ENCODE measurements at places on chromosomes 13 and 19.

DNA sequence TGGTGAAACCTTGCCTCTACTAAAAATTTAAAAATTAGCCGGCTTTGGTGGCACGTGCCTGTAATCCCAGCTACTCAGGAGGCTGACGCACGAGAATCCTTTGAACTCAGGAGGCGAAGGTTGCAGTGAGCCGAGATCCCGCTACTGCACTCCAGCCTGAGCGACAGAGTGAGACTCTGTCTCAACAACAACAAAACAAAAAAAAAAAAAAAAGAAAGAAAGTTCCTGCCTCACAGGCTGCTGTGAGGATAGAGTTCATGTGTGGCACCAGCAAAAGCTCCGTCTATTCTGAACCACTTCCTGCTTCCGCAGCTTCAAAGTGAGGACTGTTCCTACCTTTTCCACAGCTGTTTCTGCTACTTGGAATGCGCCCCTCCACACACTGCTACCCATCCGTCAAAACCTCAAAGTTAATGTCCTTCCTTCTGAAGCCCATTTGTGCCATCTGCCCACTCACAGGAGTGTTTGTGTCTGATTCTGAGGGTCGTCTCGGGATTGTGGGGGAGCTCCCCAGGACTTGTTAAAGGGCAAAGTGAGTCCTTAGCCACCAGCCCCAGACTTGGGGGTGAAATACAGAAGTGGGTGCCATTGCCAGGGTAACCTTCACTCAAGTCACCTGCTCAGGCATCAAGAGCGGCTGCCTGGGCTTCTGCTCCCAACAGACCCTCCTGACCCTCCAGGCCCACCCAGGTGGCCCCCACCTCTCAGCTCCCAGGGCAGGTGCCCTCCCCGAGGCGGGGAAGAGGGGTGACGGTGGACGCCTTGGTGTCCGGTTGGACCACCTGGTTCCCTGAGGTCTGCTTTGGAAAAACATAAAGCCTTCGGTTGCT lies 2.9 kb downstream of the MFSD12 start:
- no peak for DNase-seq

DNA sequence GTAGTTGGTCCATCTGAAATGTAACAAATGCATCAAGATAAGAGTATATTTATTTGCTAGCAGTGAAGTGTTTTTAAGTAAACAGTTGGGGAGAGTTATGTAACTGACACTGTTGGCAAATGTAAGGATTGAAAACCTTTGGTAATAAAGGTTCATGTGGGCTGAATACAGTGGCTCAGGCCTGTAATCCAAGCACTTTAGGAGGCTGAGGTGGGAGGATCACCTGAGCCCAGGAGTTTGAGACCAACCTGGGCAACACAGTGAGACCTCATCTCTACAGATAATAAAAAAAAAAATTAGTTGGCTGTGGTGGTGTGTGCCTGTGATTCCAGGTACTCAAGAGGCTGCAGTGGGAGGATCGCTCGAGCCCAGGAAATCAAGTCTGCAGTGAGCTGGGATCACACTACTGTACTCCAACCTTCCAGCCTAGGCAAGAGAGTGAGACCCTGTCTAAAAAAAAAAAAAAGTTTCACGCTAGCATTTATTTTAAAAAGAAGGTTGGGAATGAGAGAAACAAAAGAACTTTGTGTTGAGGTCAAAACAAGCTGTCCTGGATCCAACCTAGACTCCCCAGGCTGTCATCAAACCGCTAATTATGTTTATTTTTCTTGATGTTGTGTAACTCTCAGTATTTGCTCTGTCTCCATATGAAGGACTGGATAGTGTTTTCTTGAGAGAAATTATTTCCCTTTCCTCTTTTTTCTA lies 20.7 kb downstream of the SETDB2 start:
- DNase-seq: no peak

- DNase-seq: no peak
Observed at GRCh38 chr13:40206241-40207000, 460.0 kb downstream of the FOXO1 start.

GRCh38 chr19:45769821-45770191 lies 754 bp upstream of the SIX5 start:
- no peak for DNase-seq

- DNase-seq: no peak
Observed at GRCh38 chr19:1258707-1259205, 10.4 kb downstream of the MIDN start.

DNA sequence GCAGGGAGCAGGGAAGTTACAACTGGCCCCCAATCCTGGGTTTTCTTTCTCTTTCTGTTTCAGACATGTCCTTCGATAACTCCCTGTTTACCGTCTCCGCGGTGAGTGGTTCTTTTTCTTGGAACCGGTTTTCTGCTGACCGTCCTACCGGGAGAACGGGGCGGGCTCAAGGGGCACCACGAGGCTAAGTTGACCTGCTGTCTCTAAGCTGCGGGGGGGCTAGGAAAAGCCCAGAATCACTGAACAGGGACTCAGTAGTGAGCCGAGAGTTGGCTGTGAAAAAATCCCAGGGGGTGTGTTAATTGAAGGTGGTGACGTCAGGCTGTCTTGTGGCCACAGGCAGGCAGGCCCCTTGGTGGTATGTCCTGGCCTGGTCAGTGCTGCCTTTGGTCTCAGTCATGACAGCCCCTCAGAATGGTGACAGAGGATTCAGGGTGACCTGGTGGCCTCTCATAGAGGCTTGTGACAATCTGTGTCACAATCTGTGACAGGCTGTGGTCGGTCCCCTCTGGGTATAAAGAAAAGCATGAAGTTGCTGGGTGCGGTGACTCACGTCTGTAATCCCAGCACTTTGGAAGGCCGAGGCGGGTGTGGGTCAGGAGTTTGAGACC lies 8.1 kb upstream of the CARM1 start:
- no peak for DNase-seq

GRCh38 chr19:46371371-46371901 lies 24.5 kb downstream of the PPP5C start:
- DNase-seq: no peak

- DNase-seq: no peak
Observed at GRCh38 chr13:64276232-64276631, 2860.6 kb upstream of the PCDH20 start.

DNA sequence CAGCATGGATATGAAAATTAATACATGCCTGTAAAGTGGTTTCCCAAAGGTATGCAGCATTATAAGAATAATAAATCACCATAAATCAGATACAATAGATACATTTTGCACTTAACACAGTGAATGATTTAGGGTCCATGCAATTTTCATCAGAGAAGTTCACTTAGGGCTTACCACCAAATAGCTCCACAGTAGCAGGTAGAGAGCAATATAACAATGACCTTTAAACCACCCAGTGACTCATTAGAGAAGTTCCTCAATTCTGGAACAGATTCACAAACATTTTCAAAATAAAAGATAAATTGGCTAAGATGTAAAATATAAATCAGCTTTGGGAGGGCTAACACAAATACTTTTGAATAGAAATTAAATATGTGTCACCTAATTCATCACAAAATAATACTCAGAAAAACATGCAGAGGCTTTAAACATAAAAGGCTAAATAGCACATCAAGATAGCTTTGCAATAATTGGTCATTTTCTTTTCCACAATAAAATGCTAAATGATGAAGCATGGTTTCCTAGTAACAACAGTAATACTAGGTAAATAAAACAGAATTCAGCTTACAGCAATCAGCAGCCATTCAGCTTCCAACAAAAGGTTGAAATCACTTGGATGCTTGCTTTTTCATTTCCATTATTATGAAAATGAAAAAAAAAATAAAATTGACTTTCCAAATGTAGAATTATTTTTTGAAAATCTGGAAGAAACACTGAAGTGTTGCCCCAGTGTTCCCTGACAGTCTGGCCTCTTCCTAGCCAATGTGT lies 84.3 kb upstream of the NBEA start:
- DNase-seq: no peak

- no peak for DNase-seq
Observed at GRCh38 chr13:114212158-114212495, 22.6 kb upstream of the CDC16 start.

DNA sequence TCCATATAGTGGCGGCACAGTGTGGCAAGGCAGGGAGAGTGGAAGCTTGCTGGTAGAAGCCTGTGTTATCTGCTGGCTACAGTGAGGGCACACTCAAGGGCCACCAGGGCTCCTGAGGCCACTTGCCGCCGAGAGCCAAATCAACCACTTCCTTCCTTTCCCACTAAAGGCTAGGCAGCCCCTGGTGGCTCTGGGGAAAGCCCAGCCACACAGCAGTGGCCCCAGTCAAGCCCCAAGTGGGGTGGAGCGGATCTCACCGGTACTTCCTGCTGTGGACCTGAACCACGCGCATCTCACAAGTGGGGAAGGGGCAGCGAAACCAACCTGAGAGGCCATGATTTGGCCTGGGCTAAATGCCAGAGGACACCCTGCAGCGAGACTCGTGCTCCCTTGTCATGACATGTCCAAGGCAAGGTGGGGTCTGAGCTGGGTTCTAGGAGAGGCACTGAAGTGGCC lies 21.9 kb upstream of the SLC35E1 start:
- DNase-seq: no peak

- peak; percentile 33 for DNase-seq
Observed at GRCh38 chr19:19464339-19465098, 50.8 kb downstream of the TSSK6 start.

DNA sequence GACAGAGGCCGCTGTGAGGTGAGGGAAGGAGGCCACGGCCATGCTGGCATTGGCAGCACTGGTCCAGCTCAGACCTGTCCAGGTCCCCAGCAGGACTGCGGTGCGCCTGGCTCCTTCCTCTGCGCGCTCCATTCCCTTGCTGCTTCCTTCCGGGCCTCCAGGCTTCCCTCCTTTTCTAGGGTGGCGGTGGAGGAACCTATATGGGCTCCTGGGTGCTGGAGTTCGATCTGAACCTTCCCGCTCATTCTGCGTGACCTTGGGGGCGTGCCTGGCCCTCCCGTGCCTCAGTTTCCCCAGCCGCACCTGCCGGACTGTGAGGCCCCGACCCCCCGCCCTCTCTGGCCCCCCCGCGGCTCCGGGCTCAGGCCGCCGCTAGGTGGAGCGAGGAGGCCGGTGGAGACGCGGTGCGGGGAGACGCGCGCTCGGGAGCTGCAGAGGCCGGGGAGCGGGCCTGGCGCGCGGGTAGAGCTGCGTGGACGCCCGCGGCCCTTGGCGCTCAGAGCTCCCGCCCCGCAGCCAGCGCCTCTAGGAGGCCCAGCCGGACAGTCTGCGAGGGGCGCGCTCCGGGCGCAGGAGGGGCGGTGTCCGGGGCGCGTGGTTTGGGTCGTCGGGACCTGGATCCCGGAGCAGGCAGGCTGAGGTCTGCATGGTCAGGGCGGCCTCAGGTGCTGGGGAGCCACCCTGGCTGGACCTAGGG lies 29.9 kb downstream of the EFNA2 start:
- peak; percentile 92 for DNase-seq

DNA sequence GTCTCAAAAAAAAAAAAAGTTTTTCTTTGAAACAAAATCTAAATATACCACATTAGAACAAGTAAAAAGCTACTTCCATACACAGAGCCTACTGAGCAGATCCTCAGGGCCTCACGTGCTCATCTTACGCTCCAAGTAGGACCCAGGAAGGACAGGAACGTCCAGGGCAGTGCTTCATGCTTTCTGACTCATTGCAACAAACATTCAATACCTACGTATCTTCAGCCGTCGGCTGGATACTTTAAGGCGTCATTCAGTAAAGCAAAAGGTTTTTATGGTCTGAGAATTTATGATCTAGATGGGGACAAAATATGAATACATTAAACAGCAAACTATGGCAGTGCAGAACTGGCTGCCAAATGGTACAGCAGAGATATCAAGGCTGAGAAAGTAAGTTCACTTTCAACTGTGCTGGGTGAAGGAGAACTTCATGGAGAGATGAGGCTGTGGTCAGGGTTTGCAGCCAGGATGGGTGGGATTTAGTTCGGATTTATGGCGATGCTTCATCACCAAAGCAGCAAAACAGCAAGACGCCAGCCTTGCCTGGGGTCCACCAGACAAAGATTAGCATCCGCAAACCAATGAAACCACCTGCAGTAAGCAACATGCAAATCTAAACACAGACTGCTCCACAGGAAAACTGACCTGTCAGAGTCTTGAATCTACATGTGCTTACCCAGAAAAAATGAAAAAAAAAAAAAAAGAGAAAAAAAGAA lies 20.5 kb downstream of the CARS2 start:
- DNase-seq: no peak

DNA sequence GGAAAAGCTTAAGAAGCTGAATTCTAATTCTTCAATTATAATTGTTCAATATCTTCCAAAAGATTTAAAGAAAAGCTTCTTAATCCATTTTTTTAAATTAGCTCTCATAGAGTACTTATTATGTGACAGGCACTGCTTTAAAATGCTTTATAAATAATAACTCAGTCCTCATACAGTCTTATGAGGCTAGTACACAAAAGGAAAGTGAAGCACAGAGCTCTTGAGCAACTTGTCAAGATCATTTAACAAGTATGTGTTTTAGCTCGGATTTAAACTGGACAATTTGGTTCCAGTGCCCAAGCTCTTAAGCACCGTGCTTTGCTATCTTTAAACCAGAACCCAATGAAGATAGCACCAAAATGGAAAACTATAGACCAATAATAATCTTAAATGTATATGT lies 106.1 kb downstream of the DHRS12 start:
- no peak for DNase-seq

DNA sequence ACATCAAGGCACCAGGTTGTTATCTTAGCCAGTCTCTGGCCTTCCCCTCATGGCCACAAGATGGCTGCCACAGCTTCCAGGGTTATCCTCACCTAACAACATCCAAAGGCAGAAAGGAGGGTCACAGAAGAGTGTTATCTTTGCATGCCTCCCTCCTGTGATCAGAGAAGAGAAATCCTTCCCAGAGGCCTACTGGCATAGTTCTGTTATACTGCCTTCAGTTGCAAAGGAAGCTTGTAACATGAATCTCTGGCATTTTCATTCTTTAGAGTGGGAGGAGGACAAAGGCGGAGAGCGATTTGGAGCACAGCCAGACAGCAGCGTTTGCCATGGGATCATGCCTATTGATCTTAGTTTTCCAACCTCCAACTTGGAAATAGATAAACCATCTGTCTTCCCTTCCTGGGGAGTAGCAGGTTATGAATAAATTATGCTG lies 135.7 kb downstream of the DNAJC15 start:
- no peak for DNase-seq

GRCh38 chr13:104114101-104114500 lies 1047.9 kb upstream of the SLC10A2 start:
- DNase-seq: no peak

DNA sequence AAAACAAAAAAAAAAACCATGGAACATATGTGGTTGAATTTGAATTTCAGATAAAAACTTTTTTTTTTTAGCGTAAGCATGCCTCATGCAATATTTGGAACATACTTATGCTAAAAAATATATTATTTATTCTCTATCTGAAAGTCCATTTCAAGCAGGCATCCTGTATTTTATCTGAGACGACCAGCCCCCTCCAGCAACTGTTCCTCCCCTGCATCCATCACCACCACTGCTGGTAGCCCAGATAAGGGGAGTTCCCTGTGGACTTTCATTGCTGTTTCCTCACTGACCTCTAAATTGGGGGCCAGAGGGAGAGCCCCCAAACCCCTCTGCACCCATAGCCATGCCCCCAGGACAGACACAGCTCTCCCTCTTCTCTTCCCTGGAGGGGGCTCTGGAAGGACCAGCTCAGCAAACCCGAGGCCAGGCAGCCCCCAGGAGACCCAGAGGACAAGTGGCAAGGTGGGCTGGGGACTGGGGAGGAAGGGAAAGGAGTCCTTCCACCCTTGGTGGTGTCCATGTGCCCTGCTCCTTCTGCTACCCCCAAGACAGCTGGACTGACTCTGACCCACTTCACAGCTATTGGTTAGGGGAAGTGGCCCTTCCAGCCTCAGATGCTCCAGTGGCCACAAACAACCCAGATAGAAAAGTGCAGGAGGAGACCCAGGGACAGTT lies 6.6 kb upstream of the SIGLEC12 start:
- no peak for DNase-seq

- DNase-seq: peak; percentile 12
Observed at GRCh38 chr19:16920816-16921529, 32.2 kb downstream of the F2RL3 start.

- peak; percentile 51 for DNase-seq
Observed at GRCh38 chr19:35449359-35450043, 1.4 kb downstream of the FFAR2 start.
